ENCODE measurements at places on chromosomes 3 and 15. TPM values are rescaled to one million over a fixed set of nuclear protein-coding genes. Genes with fewer than 3 reads are reported as not detected.

- DNase-seq = no peak
Observed at GRCh38 chr3:71725271-71725991, at the start of gene EIF4E3. Gene EIF4E3, minus strand, starts transcription at chr3:71725402. Its CDS starts 35 bp downstream, at chr3:71725367.

GRCh38 chr3:43958005-43958770 is 267.4 kb downstream of the ABHD5 start:
- DNase-seq = no peak

- no peak for DNase-seq
Observed at GRCh38 chr15:60012695-60013094, 8.6 kb downstream of the FOXB1 start.

CPLX3 gene
- not detected for polyA plus RNA-seq

NECTIN3 gene
- 71.9 TPM for polyA plus RNA-seq
